ENCODE measurements at places on chromosomes 3 and 15.

- no peak for DNase-seq
Measured at GRCh38 chr15:71349736-71350526, 234.7 kb downstream of the THSD4 start.

DNA sequence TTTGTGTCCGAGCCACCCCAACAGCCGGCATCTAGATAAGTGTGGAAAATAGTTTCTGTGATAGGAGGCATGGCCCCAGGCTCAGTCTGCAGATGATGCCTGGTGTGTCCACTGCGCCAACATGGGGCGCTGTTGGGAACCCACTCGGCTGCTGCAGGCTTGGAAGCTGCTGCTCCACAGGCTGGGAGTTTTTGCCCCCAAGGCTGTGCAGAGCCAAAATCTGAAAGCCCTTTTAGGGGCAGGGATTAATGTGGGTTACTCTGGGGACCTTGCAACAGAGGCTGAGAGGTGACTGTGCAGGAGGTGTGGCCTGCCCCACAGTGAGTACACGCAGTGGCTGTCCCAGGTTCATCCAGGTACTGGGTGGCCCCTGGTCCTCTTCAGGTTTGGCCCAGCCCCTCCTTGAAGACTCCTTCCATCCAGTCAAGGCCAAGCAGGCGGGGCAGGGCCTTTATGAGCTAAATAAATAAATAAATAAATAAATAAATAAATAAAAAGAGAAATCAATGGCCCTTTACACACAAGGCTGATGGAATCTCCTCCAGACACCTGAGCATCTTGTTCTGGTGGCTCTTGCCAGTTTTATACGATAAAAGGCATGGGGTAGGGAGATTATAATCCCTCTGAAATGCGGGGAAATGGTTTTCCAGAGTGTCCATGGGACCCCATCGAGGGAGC lies 73.8 kb downstream of the AAGAB start:
- no peak for DNase-seq

DNA sequence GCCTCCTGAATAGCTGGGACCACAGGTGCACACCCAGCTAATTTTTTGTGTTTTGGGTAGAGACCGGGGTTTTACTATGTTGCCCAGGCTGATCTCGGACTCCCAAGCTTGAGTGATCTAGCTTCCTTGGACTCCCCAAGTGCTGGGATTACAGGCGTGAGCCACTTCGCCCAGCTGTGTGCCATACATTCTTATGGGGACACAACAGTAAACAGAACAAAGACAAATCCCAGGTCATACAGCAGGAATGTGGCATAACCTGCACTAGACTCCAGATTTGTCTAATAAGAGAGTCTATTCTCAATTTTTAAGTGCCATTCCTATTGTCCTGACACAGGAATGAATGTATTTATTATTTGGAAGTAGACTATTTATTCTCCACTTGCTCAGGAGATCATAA lies 17.6 kb downstream of the ARL6IP5 start:
- no peak for DNase-seq

GRCh38 chr3:82262193-82262592 lies 500.7 kb upstream of the GBE1 start:
- no peak for DNase-seq

GRCh38 chr3:187822402-187822801 lies 77.1 kb upstream of the BCL6 start:
- DNase-seq: no peak

All from A172 (cell line).